Aorta (tissue), 5 donors: ENCODE measurements at places on chromosomes 16 and 17. TPM values are rescaled to one million over a fixed set of nuclear protein-coding genes. Genes with fewer than 3 reads are reported as not detected.

DNA sequence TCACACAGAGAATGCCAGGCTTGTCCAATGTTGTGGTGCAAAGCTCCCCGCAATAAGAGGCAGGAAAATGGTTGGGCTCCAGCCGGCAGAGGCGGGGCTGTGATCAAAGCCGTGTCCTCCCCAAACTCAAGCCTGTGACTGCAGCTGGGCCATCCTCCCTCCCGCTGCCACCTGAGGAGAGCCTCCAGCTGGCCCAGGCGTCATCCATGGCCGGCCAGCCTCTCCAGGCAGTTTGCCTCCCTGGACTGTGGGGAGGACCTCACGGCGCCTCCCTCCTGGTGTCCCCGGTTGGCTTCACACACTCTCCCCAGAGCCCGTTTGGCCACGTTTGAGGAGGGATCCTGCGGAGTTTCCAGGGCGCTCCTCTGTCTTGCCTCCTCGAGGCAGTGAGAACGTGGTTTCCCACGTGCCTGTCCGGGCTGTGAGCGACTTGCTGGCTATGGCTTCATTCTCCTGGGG lies 134.1 kb downstream of the IRF8 start:
- DNase-seq, result no peak
- H3K27ac ChIP-seq, result no peak overlapping the region
- no peak overlapping the region for H3K4me3 ChIP-seq
- H3K27me3 ChIP-seq, result no peaks in the 10 kb centered on the region
- no peaks in the 10 kb centered on the region for H3K4me1 ChIP-seq

GRCh38 chr17:47669081-47669480 lies 19.4 kb downstream of the KPNB1 start:
- H3K4me3 ChIP-seq, result no peak overlapping the region
- DNase-seq, result no peak
- no peaks in the 10 kb centered on the region for H3K4me1 ChIP-seq

- H3K27ac ChIP-seq, result no peak overlapping the region
- DNase-seq, result no peak
- no peaks in the 10 kb centered on the region for H3K4me1 ChIP-seq
- peaks cover 2% of the 10 kb centered on the region for H3K27me3 ChIP-seq
Measured at GRCh38 chr17:70104791-70105523, 29.9 kb downstream of the KCNJ16 start.

Gene SLC16A6
- not detected for polyA plus RNA-seq

GRCh38 chr17:34979650-34980352 lies 511 bp upstream of the LIG3 start:
- no peaks in the 10 kb centered on the region for H3K36me3 ChIP-seq
- DNase-seq, result no peak
- H3K27me3 ChIP-seq, result no peaks in the 10 kb centered on the region
- no peak overlapping the region for H3K4me3 ChIP-seq
- H3K27ac ChIP-seq, result peak overlapping the region; percentile 45

Gene TLCD1
- not detected for polyA plus RNA-seq

Gene GFER
- 32.5 TPM for polyA plus RNA-seq

DNA sequence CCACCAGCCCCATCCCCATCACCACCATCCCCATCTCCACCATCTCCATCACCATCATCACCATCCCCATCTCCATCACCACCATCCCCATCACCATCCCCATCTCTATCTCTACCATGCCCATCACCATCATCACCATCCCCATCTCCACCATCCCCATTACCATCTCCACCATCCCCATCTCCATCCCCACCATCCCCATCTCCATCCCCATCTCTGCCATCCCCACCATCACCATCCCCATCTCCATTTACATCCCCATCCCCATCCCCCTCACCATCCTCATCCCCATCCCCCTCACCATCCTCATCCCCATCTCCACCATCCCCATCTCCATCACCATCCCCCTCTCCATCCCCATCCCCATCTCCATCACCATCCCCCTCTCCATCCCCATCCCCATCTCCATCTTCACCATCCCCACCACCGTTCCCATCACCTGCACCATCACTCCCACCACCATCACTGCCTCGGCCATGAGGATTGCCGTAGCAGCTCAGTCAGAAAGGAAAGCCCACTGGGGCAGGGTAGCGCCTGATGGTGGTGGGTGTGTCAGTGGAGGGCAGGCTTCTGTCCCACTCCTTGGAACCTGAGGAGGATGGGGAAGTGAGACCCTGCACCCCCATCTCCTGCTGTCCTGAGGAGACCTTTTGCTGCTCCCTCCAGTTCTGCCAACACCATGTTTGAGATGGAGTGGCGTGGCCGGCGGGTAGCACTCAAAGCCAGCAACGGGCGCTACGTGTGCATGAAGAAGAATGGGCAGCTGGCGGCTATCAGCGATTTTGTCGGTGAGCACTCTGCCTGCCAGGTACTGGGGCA lies 7.5 kb downstream of the FSCN2 start:
- no peaks in the 10 kb centered on the region for H3K4me1 ChIP-seq
- H3K4me3 ChIP-seq, result no peak overlapping the region
